GM13977 (cell line): ENCODE measurements at places on chromosomes 4 and X.
A peak's percentile ranks its signal among the peaks of the same experiment; 100 is the strongest.

DNA sequence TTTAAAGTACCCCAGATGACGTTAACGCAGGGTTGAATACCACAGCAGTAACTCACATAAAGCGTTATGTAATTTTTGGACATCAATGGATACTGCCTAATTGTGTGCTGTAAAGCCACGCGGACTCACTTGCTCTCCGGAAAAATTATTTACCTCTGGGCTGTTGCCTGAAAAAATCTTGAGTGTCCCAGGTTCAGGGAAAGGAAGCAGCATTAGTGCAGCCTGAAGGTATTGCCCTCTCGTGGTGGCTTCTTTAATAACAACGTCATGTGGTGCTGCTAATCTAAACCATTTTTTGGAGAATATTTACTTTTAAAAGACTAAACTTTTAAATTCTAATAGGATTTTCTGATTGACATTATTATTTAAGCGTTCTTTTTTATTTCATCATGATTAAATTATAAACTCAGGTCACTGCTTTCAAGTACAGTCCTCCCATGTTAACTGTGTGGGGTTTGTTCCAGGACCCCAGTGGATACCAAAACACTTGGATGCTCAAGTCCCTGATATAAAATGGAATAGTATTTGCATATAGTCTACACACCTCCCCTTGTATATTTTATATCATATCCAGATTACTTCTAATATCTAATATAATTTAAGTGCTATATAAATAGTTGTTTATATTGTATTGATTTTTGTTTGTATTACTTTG lies 384.8 kb downstream of the FAM133A start:
- peak; percentile 10 for DNase-seq

- DNase-seq = no peak
Measured at GRCh38 chr4:8102076-8102355, 56.6 kb downstream of the ABLIM2 start.

DNA sequence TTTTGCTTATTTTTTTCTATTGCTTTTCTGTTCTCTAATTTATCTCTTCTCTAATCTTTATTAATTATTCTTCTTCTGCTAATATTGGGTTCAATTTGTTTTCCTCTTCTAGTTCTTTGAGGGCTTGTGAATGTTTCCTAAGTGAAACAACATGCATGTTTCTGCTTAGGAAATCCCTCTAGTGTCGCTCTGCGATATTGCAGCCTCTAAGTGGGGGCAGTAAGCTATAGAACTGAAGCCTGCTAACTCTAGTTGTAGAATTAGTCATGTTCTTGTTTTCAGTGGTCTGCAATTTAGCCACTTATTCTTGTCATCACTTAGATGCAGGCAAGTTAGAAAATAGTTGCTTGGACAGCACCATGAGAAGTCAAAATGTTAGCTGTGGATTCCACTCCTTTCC lies 222.6 kb downstream of the SPIN4 start:
- peak; percentile 11 for DNase-seq

DNA sequence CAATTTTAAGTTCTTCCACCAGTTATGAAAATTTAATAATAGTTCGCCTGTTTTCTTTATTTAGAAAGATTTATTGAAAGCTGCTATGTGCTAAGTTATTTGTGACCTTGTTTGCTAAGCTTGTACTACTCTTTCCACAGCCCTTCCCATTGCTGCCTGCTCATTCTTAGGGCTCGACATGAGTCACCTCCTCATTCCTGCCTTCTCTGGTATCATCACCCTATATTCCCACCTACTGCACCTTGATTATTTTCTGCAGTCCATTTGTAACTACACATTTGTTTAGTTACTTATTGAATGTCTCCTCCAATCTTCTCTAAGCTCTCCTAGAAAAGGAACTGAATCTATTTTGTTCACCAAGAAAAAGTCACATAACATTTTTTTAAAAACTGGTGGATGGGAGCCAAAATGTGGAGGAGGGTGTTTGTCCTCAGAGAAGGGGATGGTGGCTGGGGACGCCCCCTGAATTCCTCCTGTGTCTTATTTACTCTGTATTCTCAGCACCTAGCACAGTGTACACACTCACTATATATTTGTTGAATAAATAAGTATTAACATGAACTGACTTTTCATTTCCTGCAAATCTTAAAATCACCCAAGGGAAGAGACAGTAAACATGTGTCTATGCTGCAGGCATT lies 3.7 kb upstream of the RAB9A start:
- no peak for DNase-seq

DNA sequence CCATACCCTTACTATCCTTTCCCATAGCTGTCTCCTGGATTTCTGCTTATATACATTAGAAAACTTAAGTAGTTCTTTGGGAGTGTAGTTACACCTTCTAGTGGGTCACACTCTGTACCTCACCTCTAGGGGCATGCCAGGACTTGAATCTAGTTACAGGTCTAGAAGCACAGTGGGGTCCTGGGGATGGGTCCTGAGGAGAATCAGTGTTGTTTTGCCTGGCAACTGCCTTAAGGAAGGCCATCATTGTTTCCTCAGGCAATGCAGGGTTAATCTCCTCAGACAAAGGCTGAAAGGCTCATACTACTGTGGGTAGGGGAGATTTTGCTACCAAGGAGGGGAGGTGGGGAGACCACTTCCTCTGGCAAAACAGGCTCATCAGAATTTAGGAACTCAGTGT lies 750.3 kb downstream of the FAT4 start:
- no peak for DNase-seq

DNA sequence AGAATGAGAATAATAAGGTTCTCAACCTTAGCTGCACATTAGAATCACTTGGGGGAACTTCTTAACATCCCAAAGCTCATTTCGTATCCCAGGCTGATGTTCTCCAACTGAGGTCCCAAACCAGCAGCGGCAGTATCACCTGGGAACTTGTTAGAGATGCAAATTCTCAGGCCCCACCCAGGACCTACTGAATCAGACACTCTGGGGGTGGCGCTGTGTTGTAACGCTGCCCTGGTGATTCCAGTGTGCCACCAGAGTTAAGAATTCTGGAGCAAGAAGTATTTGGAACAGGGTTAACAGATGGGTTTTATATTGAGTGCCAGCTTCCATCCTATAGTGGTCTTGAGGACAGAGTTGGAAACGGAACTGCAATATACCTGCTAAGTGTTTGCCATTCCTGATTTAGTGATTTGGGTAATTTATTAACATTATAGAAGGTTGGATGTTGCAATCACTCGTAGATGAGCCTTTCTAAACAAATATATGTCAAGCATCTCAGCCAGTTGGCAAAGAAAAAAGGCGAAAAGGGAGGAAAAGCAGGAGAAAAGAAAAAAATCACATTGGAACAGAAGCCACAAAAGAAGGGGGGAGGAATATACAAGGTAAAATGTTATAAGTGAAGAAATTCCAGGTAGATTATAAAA lies 141.0 kb downstream of the ARX start:
- DNase-seq = no peak

DNA sequence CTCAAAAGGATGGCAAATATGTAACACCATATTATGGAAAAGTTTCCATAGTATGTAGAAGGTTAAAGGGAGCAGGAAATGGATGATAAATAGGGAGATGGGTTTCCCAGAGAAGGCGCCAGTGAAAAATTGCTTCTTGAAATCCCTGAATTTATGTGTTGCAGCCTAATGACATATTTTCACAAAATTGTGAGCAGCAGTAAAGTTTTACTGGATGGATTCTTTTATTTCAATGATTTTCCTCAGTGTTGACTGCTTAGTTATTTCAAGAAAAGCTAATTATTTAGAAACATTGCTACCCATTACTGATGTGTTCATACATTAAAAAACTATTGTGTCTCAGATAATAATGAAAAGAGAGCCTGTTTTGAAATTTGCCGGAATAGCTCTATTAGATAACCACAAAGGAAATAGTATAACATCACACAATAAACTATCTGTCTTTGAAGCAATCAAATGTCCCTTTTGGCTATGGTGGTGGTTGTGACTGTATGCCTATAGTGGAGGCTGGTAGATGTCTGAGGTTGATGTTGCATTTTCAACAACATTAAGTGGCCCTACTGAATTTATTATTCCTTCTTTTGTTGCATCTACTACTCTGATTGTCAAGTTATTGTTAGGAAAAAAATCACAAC lies 169.9 kb upstream of the HAND2 start:
- DNase-seq = no peak

- no peak for DNase-seq
Measured at GRCh38 chr4:131207589-131207988, 1941.5 kb upstream of the PCDH10 start.

GRCh38 chr4:154616731-154617130 lies 4.3 kb upstream of the FGG start:
- DNase-seq = peak; percentile 40

GRCh38 chrX:154806837-154807501 lies 1.7 kb upstream of the MPP1 start:
- no peak for DNase-seq

- no peak for DNase-seq
Measured at GRCh38 chrX:43631841-43632240, 24.3 kb upstream of the MAOA start.

- no peak for DNase-seq
Measured at GRCh38 chr4:187042251-187042650, 318.6 kb upstream of the FAT1 start.

GRCh38 chr4:37690976-37691375 lies 4.8 kb upstream of the RELL1 start:
- DNase-seq = no peak

GRCh38 chr4:57926311-57926710 lies 816.1 kb upstream of the IGFBP7 start:
- no peak for DNase-seq

DNA sequence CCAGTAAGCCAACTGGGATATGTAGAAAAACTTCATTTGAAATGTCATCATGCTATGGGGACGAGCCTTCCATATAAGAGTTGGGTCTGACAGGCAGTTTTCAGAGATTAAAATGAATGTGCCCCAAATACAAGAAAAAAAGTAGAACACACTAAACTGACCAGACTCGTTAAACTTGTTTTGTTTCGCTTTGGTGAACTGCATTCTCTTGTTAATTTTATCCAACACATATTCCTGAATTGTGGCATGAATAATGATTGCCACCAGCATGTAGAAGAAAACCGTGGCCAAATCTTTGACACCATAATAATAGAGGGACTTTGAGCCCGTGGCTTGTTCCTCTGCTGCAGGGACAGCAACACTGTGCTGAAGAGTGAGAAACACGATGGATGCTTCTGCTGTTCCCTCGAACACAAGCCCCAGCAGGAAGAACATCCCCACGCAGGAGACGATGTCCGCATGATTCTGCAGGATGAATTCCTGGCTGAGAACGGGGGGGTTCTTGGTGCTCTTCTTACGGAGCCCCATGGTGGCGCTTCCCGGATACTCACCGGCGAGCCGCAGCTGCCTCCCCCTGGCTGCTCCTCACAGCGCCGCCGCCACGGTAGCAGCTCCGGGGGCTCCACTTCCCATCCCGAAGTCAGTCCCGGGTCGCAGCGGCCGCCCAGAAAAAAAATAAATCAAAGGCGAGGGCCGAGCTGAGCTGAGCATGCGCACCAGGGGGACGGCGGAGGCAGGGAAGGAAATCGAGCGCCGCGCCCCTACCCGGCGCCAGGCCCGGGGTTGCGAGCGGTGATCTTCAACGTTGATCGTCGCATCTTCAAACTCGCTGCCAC lies at the start of gene TRAM1L1:
Gene TRAM1L1, minus strand, starts transcription at position 711 of the 836 bp plus-strand sequence. Its CDS starts 183 bp downstream, at position 528.
- DNase-seq = peak; percentile 36

DNA sequence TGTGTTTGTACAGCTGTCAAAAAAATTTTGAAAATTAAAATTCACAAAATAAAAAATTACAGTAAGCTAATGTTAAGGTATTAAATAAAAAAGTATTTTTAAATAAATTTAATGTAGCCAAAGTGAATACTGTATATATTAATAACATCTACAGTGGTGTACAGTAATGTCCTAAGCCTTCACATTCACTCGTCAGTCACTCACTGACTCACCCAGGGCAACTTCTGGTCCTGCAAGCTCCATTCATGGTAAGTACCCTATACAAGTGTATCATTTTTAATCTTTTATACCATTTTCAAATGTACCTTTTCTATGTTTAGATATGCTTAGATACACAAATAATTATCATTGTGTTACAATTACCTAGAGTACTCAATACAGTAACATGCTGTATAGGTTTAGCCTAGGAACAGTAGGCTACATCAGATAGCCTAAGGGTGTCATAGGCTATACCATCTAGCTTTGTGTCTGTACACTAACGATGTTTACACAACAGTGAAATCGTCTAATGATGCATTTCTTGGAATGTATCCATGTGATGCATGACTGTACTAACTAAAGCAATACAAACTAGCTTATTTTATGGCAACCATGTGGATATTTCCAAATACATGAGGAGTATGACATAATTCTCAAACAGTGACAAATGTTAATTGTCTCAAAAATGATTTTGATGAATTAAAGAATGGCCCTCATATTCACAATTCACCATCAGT lies 13.7 kb downstream of the DDX60 start:
- DNase-seq = no peak

DNA sequence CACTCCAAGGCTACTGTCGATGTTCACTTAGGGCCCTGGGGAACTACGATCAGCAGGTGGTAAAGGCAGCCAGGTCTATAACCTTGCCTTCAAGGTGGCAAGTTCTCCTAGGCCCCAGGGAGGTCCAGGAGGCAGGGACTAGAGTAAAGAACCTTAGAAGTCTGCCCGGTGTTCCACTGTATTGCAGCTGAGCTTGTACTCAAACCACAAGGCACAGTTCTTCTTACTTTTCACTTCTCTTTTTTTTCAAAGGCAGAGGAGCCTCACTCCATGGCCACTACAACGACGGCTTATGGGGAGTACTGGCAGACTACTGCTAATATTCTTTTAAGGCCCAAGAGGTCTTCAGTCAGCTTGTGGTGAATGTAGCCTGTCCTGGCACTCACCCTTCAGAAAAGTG lies 78.8 kb upstream of the GPR174 start:
- DNase-seq = no peak

DNA sequence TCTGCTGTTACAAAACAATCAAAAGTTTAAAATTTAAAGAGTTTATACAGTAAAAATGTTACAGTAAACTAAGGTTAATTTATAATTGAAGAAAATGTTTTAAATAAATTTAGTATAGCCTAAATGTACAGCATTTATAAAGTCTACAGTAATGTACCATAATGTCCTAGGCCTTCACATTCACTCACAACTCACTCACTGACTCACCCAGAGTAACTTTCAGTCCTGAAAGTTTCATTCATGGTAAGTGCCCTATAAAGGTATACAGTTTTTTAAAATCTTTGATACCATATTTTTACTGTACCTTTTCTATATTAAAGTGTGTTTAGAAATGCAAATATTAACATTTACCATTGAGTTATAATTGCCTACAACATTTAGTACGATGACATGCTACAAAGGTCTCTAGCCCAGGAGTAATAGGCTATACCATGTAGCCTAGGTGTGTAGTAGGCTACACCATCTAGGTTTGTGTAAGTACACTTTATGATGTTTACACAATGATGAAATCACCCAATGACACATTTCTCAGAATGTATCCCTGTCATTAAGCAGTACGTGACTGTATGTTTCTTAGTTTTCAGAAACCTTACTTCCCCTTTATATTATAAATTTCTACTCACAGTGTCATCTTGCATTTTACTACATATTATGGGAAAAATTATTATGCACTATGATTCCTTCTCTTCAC lies 320.8 kb downstream of the ADAM29 start:
- no peak for DNase-seq
